ENCODE measurements at places on chromosomes 13 and 19. TPM values are rescaled to one million over a fixed set of nuclear protein-coding genes. Genes with fewer than 3 reads are reported as not detected.

CALR3 gene
- total RNA-seq, result not detected

- no peak for DNase-seq
- H3K4me1 ChIP-seq, result no peaks in the 10 kb centered on the region
- H3K36me3 ChIP-seq, result no peaks in the 10 kb centered on the region
- no peaks in the 10 kb centered on the region for H3K27me3 ChIP-seq
- H3K4me3 ChIP-seq, result no peak overlapping the region
These were observed 40.8 kb downstream of the TNFRSF19 start for GRCh38 chr13:23610966-23611491.

DNA sequence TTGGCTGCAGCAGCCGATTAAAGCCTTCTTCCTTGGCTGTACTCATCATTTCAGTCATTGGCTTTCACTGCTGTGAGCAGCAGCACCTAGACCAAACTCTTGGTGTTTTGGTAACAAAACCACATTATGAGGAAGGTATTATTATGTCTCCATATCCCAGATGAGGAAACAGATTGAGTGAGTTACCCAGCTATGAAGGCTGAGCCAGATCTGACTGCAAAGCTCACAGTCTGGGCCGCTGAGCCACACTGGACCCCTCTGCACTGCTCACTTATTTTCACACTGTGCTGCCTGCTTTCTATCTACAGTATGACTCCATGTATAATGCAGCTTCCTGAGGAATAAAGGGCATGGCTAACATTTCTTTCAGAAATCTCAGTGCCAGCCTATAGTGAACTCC lies 24.5 kb downstream of the CRYL1 start:
- H3K4me1 ChIP-seq, result no peaks in the 10 kb centered on the region
- DNase-seq, result no peak
- no peaks in the 10 kb centered on the region for H3K36me3 ChIP-seq

GRCh38 chr19:17294051-17294891 lies 9.0 kb downstream of the ABHD8 start:
- H3K36me3 ChIP-seq, result no peaks in the 10 kb centered on the region
- no peaks in the 10 kb centered on the region for H3K4me1 ChIP-seq
- DNase-seq, result no peak

GRCh38 chr19:3151563-3152418 lies 16.0 kb downstream of the GNA15 start:
- DNase-seq, result no peak
- H3K27me3 ChIP-seq, result no peaks in the 10 kb centered on the region
- H3K4me3 ChIP-seq, result no peak overlapping the region
- H3K36me3 ChIP-seq, result no peaks in the 10 kb centered on the region
- H3K4me1 ChIP-seq, result no peaks in the 10 kb centered on the region
